IMR-90 (cell line): ENCODE measurements at places on chromosomes 7 and 10. TPM values are rescaled to one million over a fixed set of nuclear protein-coding genes. Genes with fewer than 3 reads are reported as not detected.

The CHST15 gene
- 0.18 and 0.28 TPM in 2 replicates for total RNA-seq

The PRLHR gene
- not detected in 2 replicates for total RNA-seq

The TMEM236 gene
- not detected in 2 replicates for total RNA-seq

The UCN3 gene
- not detected in 2 replicates for total RNA-seq

The KLF14 gene
- not detected in 2 replicates for total RNA-seq

- H3K36me3 ChIP-seq = no peaks in the 10 kb centered on the region
- no peaks in the 10 kb centered on the region; the same call in 1 of the 2 replicates for H3K27me3 ChIP-seq
- DNase-seq = no peak
Observed at GRCh38 chr7:136741941-136742340, 126.5 kb upstream of the CHRM2 start.

DNA sequence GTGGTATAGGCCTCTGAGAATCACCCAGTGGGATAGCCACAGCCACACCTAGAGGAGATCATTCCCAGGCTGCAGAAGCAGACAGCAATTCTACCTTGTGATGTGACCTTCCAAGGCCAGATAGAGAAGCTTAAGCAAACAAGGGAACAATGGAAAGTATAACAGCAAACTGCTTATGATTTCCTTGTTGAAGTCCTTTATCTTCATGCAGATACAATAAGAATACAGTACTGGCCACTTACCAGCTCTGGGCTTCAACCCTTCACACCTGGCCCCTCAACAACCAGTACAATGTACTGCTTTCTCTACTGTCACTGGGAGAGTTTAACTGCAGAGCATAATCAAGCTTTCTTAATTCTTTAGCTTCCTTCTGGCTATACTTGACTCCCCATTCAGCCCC is 22.6 kb upstream of the DDX50 start:
- H3K36me3 ChIP-seq = no peaks in the 10 kb centered on the region
- no peak for DNase-seq
- H3K27ac ChIP-seq = no peak overlapping the region
- H3K4me3 ChIP-seq = no peak overlapping the region

DNA sequence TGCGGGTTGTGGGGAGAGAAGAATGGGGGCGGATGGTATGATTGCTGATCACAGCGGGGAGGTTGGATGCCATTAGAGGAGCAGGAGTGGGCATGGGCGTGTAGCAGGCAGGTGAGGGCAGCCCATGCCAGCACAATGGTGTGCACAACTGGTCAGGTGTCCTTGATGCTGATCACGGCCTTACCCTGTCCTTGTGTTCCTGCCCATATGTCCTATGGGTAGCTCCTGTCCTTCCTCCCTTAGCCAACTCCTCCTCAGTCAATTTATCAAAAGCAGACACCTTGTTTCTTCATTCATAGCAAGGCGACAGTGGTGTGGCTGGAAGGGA is 30.7 kb downstream of the WDR86 start:
- no peaks in the 10 kb centered on the region for H3K4me1 ChIP-seq
- H3K36me3 ChIP-seq = peaks cover 29% of the 10 kb centered on the region
- peaks cover 25% of the 10 kb centered on the region for H3K27me3 ChIP-seq
- no peak overlapping the region for H3K4me3 ChIP-seq
- DNase-seq = no peak

DNA sequence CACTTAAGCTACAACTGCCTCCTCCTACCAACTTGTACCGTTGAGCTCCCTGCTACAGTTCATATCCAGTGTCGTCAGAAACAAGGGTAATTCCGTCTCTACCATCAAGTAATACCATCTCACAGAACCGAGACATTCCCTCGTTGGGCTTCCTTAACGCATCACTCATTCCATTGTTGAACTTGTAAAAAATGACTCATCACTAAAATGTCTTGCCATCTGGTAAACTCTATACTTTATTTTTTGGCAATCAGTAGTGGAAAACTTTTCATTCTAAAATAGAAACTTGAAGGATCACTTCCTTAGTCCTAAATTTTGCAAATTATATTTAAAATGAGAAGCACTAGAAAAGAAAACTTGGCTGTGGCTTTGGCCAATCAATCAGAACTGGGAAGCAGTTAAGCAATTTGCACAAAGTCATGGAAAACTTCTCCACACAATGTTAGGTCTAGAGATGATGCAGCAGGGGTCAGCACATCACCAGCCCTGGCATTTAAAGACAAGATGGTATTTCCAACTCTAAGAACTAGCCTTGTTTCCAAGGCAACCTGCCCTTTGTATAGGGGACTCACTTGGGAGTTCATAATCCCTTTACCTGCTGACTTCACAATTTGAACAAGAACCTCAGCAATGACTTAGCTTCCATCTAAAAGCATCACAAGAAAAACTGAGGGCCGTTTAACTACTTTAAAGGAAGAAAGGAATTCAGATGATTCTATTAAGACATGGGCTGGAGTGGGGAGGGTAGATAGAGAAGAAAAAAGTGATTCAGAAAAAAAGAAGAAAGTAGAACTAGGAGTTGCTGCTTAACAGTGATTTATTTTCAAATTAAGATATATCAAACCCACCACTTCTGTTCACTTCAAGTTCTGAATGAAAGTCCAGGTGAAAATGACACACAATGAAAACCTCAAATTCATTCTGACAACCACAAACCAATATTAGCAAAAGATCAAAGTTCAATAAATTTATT is 288.1 kb downstream of the PARD3 start:
- H3K27me3 ChIP-seq = no peaks in the 10 kb centered on the region
- H3K27ac ChIP-seq = peak overlapping the region; percentile 81

DNA sequence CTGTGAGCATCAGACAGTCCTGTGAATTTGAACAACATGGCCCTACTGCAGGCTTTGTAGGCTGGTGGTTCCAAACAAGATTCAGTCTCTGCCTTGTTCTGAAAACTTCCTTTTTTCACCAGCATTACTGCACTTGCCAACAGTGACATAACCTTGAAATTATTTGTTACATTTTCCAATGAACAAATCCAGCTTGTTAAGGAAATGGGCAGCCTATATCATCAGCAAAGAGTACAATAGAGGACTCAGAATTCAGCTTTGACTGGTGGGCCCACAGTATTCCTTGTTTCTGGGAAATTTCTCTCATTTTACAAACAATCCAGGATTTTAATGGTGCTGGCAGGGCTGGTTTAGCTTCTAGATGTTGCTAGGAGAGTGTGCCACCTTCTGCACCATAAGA is 703.7 kb upstream of the FZD8 start:
- H3K4me3 ChIP-seq = no peak overlapping the region
- no peaks in the 10 kb centered on the region for H3K27me3 ChIP-seq
- no peak overlapping the region for H3K27ac ChIP-seq
- H3K4me1 ChIP-seq = peaks cover 11% of the 10 kb centered on the region; the same call in 1 of the 2 replicates
- peak; percentile 52 for DNase-seq
- no peaks in the 10 kb centered on the region for H3K36me3 ChIP-seq

- H3K36me3 ChIP-seq = no peaks in the 10 kb centered on the region
- no peak for DNase-seq
- no peak overlapping the region for H3K4me3 ChIP-seq
- H3K27ac ChIP-seq = no peak overlapping the region
- no peaks in the 10 kb centered on the region for H3K4me1 ChIP-seq
Observed at GRCh38 chr10:20898866-20899535, 1.9 kb upstream of the NEBL start.

GRCh38 chr7:80078159-80078731 is 56.4 kb upstream of the GNAI1 start:
- no peaks in the 10 kb centered on the region for H3K36me3 ChIP-seq
- no peaks in the 10 kb centered on the region for H3K27me3 ChIP-seq
- no peak overlapping the region for H3K27ac ChIP-seq
- peaks cover 3% of the 10 kb centered on the region; the same call in 1 of the 2 replicates for H3K4me1 ChIP-seq
- peak; percentile 40 for DNase-seq

DNA sequence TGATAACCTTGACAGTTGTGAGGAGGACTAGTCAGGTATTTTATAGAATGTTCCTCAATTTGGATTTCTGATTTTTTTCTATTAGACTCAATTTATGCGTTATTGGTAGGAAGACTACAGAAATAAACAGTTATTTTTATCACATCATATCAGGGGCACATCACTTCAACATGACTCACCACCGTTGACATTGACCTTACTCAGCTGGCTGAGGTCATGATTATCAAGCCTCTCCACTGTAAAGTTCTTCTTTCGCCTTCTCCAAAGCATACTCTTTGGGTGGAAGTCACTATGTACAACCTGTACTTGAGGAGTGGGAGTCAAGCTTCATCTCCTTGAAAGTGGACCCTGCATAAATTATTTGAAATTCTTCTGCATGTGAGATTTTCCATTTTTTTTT is 194.3 kb upstream of the IGFBP3 start:
- DNase-seq = peak; percentile 16
- H3K4me3 ChIP-seq = no peak overlapping the region
- no peaks in the 10 kb centered on the region for H3K27me3 ChIP-seq
- no peaks in the 10 kb centered on the region for H3K36me3 ChIP-seq
- no peaks in the 10 kb centered on the region for H3K4me1 ChIP-seq
- H3K27ac ChIP-seq = no peak overlapping the region

DNA sequence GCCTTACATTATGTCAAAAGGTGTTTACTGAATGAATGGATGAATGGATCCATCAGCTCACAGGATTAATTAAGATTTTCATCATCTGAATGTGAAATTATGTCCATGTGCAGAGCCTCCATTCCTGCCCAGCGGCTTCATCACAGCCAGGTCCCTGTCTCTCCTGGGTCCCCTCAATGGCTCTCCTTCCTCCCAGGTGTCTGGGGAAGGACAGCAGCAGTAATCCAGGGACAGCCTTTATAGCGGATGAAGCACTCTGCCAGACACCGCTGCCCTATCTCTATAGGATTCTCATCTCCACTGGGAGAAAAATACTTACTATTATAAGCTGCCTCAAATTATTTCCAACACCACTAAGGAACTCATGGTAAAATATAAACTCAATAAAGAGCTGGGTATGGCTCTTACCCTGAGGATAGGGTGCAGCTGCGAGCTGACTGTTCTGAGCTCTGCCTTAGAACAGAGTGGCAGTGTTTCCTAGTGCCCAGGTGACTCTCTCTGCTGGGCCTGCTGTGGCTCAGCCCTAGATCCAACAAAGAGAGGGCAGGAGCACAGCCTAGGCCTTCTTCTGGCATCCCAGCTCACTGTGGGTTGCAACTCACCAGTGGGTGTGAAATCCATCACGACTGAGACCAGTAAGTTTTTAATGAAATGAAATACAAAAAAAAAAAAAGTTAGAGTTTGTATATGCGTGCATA is 38.3 kb downstream of the GPRIN2 start:
- H3K36me3 ChIP-seq = no peaks in the 10 kb centered on the region
- H3K4me1 ChIP-seq = peaks cover 15% of the 10 kb centered on the region
- H3K4me3 ChIP-seq = no peak overlapping the region
- no peak for DNase-seq
